ENCODE measurements at places on chromosomes 2 and 18.

DNA sequence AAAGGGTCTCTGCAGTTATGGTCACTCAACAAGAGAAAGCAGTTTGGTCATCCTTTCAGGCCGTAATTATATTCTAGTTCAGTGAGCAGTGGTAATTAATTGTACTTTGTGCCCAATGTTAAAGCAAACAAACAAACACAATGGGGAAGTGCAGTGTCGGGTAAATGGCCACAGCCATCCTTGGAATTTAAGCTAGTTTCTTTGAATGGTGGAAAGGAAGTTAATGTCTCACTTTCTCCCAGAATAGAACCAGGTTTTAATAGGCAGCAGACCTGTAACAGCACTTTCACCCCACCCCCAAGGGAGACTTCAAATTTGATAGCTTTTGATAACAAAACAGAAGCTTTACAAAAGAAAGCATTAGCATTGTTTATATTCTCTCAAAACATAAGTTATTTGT is 20.0 kb upstream of the ITGAV start:
- peak; percentile 38 for DNase-seq

DNA sequence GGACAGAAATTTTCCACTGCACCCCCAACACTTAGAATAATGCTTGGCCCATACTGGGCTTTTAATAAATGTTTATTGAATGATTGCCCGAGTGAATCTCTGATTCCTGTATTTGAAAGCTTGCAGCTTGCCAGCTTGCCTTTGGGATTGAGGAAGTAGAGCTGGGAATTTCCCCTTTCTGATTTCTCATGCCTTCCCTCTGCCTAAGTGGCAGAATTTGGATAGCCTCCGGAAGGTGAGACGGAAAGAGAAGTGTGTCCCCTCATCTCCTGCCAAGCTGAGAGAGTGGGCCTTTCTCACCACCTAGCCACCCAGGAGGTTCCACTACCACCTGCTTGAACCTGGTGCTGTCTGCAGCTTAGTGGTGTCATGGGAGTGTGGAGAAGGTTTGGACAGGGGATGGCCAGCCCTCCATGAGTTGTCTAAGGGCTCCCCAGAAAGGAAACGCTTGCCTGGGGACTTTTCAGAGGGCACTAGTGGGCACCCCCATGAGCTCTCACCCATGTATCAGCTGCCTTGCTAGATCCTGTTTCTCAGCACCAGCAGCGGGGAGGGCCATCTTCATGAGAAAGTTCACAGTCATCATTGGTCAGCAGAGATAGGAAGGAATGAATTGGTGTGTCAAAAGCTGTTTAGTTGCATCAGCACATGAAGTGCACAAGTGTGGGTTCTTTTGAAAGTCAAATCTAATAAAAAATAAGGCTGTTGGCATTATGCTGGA is 8.6 kb upstream of the NCOA1 start:
- DNase-seq, result peak; percentile 29

- no peak for DNase-seq
Observed at GRCh38 chr2:84925336-84925723, 19.9 kb downstream of the TMSB10 start.

DNA sequence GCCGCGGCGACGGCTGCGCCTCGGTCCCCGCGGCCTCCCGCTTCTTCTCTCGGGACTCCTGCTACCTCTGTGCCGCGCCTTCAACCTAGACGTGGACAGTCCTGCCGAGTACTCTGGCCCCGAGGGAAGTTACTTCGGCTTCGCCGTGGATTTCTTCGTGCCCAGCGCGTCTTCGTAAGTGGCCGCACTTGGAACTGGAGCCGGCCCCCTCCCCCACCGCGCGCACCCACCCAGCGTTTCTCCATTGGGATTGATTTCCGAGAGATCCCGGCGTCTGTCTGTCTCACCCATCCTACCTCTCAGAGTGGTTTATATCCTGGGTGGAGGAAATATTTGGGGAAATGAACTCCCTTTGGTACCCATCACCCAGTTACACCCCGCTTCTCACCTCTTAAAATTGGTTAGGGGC is 498 bp downstream of the ITGAV start:
- peak; percentile 32 for DNase-seq

GRCh38 chr2:36352701-36353100 is 2.9 kb upstream of the CRIM1 start:
- peak; percentile 66 for DNase-seq

DNA sequence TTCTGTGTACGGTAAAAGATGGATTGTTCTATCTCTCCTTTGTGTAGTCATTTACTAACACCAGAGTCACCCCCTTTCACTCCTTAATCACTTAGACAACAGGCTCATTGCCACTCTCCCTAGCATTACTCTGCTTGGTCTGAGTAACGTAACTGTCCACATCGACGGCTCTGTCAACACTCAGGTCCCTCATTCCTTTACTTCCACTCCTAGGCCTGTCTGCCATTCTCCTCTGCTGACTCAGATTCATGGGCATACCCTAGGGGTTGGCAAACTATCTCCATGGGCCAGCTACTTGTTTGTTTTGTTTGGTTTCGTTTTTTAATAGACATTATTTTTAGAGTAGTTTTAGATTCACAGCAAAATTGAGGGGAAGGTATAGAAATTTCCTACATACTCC is 243.9 kb downstream of the NR4A2 start:
- DNase-seq, result no peak

- DNase-seq, result no peak
Observed at GRCh38 chr2:46683541-46683940, 204.2 kb downstream of the TMEM247 start.

- no peak for DNase-seq
Observed at GRCh38 chr18:54238173-54238936, 13.9 kb upstream of the MBD2 start.

DNA sequence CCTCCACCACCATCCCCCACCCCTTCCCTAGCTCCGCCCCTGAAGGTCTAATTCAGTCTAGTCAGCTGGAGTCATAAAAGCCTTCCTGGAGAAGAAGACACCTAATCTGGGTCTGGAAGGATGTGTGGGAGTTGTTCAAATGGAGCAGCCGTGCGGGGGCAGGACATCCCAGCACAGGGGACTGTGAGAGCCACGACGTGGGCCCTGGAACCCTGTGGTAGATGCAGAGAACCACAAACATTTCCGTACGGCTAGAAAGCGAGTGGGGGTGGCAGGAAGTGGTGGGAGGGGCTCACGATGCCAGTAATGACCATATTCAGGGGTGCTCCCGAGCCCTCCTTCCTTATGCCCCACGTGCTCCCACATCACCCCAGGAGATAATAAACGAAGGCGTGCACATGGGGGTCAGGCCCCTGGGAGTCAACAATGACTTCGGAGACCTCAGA is 20.9 kb upstream of the COL6A3 start:
- no peak for DNase-seq

GRCh38 chr2:102588213-102588939 is 31.0 kb upstream of the SLC9A2 start:
- no peak for DNase-seq

- DNase-seq, result no peak
Observed at GRCh38 chr2:171878481-171878993, 15.5 kb downstream of the SLC25A12 start.

DNA sequence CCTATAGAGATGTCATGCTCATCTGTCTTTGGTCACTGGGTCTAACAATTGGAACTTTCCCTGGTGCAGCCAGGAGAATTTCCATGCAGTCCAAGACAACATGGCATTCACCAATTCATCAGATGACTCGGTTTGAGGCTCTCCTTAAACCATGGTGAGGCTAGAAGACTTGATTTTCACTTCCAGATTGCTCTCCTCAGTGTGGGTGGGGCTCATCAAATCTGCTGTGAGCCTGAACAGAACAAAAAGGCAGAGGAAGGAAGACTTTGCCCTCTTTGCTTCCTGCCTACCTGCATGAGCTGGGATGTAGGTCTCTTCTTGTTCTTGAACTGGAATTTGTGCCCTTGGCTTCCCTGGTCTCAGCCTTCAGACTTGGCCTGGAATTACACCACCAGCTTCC is 203.4 kb upstream of the TRIB2 start:
- DNase-seq, result no peak

DNA sequence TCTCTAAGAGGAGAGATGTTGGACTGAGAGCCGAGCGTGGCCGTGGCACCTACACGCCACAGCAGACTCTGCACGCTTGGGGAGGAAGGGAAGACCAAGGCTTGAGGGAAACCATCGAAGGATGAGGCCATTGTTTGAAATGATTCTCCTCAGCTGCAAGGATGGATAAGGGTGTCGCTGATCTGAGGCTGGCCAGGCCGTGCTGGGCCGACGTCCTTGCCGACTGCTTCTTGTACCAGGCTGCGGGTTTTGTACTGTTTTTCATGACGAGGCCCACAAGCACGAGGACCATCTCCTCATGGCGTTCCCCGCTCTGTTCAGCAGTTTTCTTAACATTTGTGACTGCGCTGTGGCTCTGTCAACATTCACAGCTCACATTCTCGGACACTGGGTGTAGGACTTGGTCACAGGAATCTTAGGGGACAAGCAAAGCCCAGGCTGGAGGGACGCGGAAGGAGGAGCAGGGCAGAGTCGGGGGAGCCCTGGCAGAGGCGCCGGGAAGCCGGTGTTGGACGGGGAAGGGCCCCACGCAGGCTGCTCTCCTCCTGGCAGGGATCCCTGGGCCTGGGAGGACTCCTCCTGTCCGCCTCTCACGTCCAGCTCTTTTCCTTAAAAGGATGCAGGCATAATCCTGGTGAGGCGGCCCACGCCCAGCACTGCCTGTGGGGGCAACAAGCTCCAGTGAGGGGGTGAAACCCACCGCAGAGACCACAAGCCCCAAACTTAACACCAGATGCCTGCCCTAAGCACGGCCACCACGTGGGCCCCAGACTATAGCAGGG is 259.0 kb upstream of the SALL3 start:
- DNase-seq, result no peak

DNA sequence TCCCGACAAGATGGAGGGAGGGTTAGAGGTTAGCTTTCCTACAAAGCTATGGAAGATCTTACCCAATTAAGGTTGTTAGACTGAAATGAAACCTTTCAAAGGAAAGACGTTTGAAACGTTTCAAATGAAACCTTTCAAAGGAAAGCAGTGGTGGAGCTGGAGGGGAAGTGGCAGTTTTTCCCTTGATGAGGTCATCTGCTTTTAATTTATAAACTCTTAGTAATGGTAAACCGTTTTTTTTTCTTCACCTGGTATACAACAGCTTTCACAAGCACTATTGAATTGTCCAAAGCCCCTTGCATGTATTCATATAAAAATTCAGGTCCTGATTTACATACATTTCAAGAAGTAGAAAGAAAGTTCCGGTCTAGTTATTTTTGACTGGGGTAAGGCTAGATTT is 7.4 kb downstream of the PMAIP1 start:
- DNase-seq, result no peak

- DNase-seq, result no peak
Observed at GRCh38 chr2:99425022-99425421, 64.8 kb downstream of the REV1 start.

- no peak for DNase-seq
Observed at GRCh38 chr18:13577091-13577697, 149.2 kb downstream of the FAM210A start.

GRCh38 chr2:189134485-189134884 is 45.1 kb downstream of the COL5A2 start:
- DNase-seq, result no peak

- DNase-seq, result no peak
Observed at GRCh38 chr2:43169099-43169945, 57.1 kb downstream of the ZFP36L2 start.

DNA sequence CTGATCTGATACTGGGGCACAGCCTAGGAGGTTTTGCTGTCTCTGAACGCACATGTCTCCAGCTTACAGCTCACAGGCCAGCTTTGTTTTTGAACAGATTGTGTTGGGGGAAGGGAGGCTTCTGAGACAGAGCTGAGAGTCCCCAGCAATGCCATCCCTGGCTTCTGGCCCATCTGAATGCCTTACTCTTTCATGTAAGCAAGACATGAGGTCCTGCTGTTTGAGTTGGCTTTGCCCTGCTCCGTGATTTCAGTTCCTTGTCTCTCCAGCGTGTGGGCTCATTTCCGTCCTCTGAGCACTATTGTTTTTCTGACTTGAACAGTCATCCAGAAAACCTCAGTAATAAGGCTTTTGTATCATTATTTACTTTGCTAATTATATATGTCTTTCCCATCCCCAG is 194.9 kb upstream of the TNP1 start:
- no peak for DNase-seq

GRCh38 chr2:200798514-200798913 is 13.2 kb upstream of the BZW1 start:
- no peak for DNase-seq

DNA sequence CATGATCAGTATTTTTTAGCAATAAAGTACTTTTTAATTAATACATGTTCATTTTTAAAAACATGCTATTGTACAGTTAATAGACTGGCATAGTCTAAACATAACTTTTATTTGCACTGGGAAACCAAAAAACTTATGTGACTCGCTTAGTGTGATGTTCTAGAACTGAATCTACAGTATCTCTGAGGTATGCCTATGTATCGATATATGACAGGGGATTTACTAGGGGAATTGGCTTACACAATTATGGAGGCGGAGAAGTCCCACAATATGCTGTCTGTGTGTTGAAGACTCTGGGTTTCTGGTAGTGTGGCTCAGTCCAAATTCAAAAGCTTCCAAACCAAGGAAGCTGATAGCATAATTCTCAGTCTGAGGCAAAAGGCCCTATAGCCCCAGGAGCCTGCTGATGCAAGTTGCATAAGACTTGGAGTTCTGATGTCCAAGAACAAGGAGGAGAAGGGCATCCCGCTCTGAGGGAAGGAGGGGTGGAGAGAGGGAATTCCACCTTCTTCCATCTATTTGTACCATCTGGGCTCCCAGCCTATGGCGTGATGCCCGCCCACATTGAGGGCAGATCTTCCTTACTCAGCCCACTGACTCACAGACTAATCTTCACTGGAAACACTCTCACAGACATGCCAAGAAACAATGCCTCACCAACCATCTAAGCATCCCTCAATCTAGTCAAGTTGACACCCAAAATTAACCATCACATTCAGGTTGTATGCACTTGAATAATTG is 27.5 kb downstream of the ZNF638 start:
- DNase-seq, result no peak

- no peak for DNase-seq
Observed at GRCh38 chr18:11283479-11284161, 134.3 kb upstream of the PIEZO2 start.

- DNase-seq, result no peak
Observed at GRCh38 chr2:111186121-111186715, 65.5 kb downstream of the BCL2L11 start.

- no peak for DNase-seq
Observed at GRCh38 chr2:24110660-24111303, 12.4 kb downstream of the PFN4 start.

DNA sequence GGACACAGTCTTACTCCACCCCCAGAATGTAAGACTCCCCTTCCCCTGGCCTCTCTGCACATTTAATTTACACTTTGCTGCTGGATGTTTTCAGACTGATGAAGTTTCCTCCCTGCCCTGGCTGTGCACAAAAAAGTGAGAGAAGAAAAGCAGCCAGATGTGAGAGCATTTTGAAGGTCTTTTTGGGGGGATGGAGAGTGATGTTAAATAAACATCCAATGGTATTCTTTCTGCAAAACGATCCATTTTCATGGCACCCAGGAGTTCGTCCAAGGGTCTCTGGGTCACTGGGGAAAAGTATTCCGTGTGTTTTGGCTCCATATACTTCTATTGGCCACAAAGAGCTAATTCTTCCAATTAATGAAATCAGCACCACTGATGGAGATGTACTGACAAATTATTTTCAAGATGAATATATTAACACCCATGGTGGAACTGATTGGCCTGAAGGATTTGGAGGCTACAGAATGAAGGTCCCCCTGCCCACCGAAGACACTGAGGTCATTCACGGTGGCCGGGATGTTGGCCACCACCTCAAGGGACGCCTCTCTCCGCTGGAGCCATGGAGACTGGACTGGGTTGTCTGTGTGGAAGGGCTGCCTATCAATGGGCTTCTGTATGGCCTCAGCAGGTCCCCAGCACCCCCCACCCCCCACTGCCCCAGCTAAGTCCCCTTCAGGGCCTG is 107.6 kb upstream of the PKDCC start:
- no peak for DNase-seq
